ENCODE measurements at places on chromosomes 2 and 18.
A peak's percentile ranks its signal among the peaks of the same experiment; 100 is the strongest.

DNA sequence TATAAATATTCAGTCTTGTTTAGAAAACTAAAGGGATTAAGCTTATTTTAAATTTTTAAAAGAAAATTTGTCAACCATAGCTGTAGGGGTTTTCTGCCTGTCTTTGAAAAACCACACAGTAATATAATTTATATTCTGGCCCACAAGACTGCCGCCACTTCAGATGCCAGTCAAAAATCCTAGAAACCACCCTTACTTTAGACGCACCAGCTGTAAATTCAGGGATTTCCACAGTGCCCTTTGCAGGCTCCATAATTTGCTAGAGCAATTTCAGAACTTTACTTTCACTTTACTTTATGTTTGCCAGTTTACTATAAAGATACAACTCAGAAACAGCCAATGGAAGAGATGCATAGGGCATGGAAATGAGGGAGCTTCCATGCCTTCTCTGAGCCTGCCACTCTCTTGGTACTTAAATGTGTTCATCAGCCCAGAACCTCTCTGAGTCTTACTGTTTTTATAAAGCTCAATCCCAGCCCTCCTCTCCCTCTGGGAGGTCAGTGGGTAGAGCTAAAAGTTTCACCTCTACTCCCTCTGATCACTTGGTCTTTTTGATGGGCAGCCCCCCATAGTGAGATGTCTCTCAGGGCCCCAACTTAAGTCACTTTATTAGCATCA is 63.3 kb downstream of the KYNU start:
- DNase-seq, result no peak

GRCh38 chr2:5727235-5727634 is 35.1 kb downstream of the SOX11 start:
- DNase-seq, result no peak

DNA sequence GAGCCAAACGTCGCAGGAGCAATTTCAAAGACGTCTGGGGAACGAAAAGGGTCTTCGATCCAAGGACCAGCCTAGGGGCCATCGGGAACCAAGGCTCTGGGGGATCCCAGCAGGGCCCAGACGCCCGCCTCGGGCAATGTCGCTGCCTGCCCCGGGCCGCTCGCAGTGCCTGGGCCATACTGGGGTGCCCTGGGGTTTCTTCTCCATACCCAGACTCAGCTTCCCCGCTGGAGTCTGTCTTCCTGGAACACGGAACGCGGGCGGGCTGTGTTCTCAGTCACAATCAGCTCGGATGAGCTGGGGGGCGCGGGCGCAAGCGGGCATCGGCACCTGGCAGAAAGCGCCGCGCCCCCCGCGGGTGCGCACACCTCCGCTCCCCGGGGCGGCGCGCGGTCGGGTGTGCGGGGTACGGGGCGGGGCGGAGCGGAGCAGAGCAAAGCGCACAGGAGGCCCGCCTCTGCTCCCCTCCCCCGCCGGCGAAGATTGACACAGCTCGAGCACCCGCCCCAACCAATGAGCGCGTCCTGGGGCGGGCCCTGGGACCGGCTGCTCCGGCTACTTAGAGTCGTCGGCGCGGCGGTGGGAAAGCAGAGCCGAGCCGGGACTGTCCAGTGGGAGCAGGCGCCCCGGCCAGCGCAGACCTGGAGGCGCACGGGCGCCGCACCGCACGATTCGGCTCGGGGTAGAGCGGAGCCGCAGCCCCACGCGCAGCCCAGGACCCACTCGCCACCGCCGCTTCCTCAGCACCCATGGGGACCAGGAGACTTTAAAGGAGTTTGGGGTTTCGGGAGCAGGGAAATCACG is at the start of gene LRATD1:
Gene LRATD1, plus strand, starts transcription at position 585 of the 804 bp plus-strand sequence. CDS start 1,263 bp downstream, outside the sequence.
- DNase-seq, result peak; percentile 84

DNA sequence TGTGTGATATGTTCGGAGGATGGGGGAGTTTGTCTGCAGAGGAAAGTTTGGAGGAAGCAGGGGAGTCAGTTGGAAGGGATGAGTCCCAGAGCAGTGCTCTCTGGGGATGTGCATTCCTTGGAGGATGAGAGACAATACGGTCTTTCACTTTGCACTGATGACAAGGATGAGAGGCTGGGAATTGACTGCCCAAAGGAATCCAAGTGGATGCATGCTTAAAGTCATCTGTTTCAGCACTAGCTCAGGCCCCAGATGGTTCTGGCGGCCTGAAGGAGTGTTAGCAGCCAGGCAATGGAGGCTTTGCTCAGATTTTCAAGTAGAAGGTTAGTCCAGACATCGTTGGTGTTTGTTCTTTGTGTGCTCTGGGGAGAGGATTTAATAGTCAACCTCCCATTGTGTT is 100.2 kb downstream of the CRIM1 start:
- no peak for DNase-seq

GRCh38 chr2:120379916-120380893 is 34.3 kb downstream of the INHBB start:
- no peak for DNase-seq
